ENCODE measurements at places on chromosomes 2 and 18.

DNA sequence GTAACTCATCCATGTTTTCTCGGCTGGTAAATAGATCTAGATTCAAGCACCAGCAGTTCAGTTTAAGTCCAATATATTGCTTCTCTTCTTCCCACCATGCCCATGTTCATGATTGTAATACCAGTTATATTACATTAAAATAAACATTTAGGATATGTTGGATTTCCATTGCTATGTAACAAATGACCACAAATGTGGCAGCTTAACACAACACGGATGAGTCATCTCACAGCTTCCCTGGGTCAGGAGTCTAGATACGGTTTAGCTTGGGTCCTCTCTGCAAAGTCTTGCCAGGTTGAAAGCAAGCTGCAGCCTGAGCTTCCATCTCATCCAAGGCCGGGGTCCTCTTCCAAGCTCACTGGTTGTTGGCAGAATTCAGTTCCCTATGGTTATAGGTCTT lies 39.4 kb upstream of the SMAD2 start:
- no peak for DNase-seq

GRCh38 chr2:220198896-220199295 lies 571.5 kb downstream of the SLC4A3 start:
- no peak for DNase-seq

GRCh38 chr18:6857300-6857699 lies 127.8 kb downstream of the ARHGAP28 start:
- DNase-seq, result no peak

GRCh38 chr2:237126519-237127174 lies 41.0 kb downstream of the COPS8 start:
- DNase-seq, result no peak

GRCh38 chr2:224156436-224156835 lies 117.3 kb upstream of the SERPINE2 start:
- no peak for DNase-seq

GRCh38 chr18:22640281-22640842 lies 222.6 kb upstream of the CTAGE1 start:
- DNase-seq, result no peak

DNA sequence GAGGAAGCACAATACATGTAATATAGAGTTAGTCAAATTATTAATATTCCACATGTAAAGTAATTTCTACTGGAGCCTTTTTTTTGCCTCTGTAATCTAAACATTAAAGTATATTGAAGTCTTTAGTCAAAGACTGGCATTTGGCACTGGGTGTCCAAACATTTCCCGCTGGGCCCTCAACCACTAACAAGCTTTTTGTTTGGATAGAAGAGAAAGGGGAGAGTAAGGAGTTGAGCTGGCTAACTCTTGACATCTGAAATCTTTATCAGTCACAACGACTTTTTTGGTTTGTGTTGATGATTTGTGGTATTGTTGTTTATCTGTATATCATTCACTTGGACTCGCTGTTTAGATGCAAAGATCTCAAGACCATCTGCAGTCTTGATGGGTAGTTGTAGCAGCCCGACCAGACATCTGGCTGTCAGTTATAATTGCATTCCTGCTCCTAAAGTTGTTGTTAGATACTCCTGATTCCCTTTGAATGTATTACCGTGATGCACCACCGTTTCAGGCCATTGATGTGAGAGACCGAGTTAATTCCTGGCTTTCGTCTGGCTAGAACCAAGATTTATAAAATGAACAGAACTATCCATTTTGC lies 379.6 kb downstream of the MTX2 start:
- peak; percentile 59 for DNase-seq

DNA sequence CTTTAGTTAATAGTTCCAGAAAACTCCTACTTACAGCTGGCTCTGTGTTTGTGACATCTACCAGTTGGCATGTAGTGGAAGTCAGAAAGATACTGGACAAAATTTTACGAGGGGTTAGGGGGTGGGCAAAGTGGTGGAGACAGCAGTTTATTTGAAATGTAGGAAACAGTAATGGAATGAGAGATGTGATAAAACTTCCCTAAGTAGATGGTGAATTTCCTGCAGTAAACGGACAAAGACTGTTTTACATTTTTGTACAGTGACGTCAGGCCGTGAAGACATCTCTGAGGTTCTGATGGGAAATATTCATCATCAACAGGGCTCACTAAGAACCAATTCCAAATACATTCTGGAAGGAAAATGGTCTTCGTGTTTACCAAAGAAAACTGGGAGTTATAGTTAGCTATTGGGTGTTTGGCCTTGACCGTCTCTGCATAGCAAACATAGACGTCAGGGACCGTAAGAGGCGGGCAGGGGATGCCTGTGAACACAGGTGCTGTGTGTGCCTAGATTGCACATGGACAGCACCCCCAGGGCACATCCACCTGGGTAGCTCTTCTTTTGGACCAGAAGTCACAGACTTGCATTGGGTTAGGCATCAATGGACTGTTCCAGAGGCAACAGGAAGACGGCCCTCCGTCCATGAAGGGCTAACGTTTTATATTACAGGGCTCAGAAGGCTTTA lies 131.5 kb downstream of the ZNF516 start:
- DNase-seq, result no peak

GRCh38 chr2:64065516-64065915 lies 46.3 kb upstream of the VPS54 start:
- no peak for DNase-seq

DNA sequence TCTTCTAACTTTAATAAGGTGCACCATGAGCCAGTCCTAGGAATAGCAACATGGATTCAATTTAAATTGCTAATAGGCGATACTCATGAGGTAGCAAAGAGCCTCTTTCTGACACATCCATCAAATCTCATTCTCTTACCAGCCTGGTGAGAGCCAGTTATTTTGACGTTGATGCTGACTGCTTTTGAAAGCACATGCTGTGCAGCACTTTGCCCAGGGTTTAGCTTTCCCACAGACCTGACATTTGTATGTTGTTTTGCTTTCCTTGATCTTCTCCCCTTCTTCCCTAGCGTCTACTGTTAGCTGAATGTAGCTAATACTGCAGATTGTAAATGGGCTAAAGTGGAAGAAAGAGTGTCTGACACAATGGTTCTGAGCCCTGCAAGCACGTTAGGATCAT lies 101.1 kb upstream of the CCDC85A start:
- no peak for DNase-seq

DNA sequence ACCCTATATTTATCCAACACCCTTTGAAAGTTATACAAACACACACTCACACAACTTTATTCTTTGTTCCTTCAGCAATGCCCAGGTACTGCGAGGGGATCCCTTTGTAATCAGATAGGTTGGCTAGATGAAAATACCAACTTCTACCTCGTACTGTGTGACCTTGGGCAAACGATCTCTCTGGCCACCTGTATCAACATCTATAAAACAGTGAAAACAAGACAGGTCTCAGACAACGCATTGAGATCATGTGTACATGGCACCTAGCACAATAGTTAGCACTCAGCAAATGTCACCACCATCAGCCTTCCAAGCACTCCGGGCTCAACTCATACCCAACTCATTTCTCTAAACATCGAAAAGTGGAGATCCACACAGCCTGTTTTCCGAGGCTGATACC lies 118.4 kb upstream of the PPP1CB start:
- DNase-seq, result no peak

DNA sequence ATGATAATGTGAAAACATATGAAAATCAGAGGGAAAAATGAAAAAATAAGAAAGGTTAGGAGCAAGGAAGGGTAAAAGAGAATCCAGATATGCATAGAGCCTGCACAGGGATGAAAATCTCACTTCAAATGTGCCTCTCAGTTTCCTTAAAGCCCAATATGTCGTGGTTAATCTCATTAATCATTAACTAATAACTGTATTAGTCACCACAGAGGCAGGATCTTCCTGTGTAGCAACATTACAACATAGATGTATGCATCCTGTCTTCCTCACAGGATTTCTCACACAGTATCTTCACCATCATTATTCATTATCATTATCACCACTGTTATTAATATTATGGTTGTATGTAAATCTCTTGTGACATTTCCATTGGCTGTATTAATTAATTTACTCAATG lies 361.2 kb upstream of the SOX11 start:
- DNase-seq, result no peak

DNA sequence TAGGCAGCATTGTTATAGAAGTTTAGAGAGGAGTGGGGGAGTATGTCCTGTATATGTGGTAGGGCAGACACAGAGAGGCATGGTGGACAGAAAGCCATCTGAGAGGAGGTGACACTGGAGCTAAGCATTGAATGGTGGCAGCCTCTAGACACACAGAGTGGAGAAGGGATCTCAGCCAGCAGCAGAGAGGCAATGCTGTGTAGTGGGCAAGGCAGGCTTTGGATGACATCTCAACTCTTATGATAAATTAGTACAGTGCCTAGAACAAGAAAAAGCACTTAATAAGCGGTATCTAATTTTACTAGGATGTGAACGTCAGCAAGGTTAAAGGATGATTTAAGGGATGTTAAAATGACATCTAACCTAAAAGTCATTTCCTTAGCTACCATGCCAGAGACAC lies 22.5 kb upstream of the CERS6 start:
- no peak for DNase-seq

DNA sequence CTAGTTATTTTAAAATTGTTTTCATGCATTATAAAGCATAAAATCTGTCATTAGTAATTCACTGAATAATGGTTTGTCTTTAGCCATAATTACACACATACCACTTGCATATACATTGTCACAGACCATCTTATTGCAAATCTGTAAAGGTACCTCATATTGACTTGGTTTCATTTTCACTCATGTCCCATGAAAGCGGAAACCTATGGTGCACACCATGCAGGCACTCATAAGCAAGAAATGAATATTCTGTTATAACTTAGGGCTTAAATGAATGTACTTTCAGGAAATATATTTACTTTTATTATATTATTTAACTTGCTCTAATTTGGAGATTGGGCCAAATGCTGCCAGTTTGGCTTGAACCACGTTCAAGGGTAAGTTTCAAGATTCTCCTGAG lies 29.2 kb upstream of the STK17B start:
- no peak for DNase-seq

- DNase-seq, result no peak
These were observed 20.6 kb upstream of the TMEFF2 start for GRCh38 chr2:192215096-192215877.

GRCh38 chr2:166084301-166084700 lies 43.5 kb downstream of the SCN1A start:
- no peak for DNase-seq

- peak; percentile 99 for DNase-seq
These were observed at the start of gene PDIA6 for GRCh38 chr2:10812362-10813162. Gene PDIA6 (minus strand): TSS chr2:10812785. CDS start chr2:10812696, 89 bp downstream.

GRCh38 chr2:69717861-69718273 lies 24.1 kb upstream of the ANXA4 start:
- no peak for DNase-seq

DNA sequence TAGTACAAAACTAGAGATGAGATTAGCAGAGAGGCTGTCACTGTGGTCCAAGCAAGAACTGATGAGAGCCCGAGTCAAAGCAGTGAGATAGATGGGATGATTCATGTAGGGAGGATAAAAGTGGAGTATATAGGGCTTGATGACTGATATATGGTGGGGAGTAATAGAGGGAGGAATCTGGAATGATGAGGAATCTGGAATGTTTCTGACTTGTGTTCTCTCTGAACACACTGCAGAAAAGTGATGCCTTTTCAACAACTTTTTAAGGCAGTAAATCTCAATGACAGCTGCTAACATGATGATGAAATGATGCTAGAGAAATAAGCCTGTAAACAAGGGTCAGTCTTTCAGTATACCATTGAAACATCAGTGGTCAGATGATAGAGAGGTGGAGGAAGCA lies 143.5 kb upstream of the SP5 start:
- no peak for DNase-seq

DNA sequence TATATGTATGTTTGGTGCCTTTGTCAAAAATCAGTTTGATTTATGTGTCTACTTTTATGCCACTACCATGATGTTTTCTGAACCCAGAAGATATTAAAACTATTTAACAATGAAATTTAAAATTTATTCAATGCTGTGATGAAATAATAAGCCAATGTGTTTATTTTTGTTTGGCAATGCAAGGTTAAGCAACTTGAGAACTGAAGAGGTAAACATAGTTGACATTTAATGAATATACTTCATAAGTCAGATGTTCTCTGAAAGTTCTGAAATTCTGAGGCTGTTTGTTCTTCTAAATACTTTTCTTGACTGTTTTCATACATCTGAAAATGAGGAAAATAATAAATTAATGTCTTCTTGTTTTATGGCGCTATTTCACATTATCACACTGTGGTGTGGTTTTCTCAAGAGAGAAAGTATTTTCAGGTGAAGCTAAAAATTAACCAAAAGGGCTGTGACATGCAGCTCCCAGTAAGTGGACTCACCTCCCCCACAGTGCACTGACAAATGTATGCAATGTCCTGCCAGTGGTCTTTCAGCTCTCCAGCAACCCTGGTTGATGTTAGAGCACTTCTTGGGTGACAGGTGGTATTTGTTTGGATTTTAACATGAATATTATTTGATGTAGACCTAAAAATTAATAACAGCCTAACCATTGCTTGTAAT lies 863.6 kb upstream of the SALL3 start:
- DNase-seq, result no peak

DNA sequence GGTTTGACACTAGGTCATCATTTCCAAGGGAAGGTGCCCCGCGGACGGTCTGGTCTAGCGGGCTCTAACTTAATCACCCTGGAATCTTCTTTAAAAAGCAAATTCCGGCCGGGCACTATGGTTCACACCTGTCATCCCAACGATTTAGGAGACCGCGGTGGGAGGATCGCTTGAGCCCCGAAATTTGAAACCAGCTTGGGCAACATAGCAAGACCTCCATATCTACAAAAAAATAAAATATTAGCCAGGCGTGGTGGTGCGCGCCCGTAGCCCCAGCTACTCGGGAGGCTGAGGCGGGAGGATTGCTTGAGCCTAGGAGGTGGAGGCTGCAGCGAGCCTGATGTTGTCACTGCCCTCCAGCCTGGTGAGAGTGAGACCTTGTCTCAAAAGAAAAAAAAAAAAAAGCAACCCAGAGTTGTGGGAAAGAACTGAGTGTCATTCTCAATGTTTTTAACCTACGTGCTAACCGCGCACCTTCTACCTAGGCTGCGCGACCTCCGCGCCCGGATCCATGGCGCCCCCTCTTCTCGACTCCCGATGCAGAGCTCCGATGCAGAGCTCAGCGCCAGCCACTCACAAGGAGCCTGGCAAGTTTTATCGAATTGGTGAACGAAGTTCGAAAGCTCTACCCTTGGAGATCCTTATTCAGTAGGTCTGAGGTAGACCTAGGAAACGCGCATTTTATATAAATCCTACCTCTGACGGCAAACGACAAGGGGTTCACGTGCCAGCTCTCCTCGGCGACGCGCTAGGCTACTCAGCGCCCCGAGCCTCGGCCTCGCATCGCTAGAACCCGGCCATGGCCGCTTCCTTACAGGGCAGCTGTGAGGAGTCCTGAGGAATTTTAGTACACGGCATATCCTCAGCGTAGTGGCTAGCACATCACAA lies 888 bp upstream of the TWSG1 start:
- no peak for DNase-seq

- DNase-seq, result no peak
These were observed 5.8 kb downstream of the CRIM1 start for GRCh38 chr2:36361396-36361795.

- no peak for DNase-seq
These were observed 130.3 kb upstream of the GLI2 start for GRCh38 chr2:120605231-120605935.

GRCh38 chr2:195838002-195838401 lies 181.0 kb downstream of the SLC39A10 start:
- no peak for DNase-seq

GRCh38 chr18:72674710-72675109 lies 130.6 kb upstream of the CBLN2 start:
- DNase-seq, result no peak
